ENCODE measurements at places on chromosomes 12 and 14.

DNA sequence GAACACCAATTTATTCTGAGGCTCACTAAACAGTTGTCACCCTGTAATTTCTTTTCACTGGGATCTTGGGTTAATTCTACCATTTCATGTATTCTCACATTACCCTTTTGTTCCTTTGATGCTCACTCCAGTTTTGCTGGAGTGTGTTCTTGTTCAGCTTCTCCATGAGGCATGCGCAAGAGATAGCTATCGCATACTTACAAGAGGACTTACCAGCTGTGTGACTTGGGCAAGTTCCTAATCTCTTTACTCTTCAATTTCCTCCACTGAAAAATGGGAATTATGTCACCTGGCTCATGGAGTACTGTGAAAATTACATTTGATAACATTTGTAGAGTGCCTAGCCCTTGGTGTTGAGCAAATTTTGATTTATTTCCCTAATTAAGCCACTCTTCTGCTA is 56.5 kb upstream of the JDP2 start:
- no peak for DNase-seq

- DNase-seq, result no peak
Observed at GRCh38 chr14:99521176-99522024, 40.2 kb downstream of the CCNK start.

DNA sequence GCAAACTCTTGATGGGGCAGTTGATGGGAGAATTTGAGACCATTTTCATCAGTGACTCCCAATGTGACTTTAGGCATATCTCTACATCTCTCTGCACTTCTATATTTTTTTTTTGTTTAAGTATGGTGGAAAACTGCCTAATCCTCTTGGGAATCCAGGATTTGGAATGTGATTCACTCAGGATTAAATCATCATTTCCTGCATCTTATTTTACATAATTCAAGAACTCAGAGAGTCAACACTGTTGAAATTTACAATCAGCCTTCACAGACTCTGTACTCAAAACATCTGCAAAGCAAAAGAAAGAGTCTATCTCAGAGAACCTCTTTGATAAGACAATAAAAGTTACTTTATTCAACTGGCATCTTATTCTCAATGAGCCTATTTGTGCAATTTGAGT is 260.7 kb upstream of the NOS1 start:
- DNase-seq, result no peak

GRCh38 chr12:2233034-2233433 is 180.2 kb downstream of the CACNA1C start:
- no peak for DNase-seq

GRCh38 chr12:46787496-46788055 is 38.2 kb downstream of the SLC38A4 start:
- no peak for DNase-seq

- DNase-seq, result no peak
Observed at GRCh38 chr12:94771741-94772140, 121.4 kb upstream of the TMCC3 start.

- DNase-seq, result no peak
Observed at GRCh38 chr12:119665164-119665929, 2.6 kb upstream of the PRKAB1 start.

DNA sequence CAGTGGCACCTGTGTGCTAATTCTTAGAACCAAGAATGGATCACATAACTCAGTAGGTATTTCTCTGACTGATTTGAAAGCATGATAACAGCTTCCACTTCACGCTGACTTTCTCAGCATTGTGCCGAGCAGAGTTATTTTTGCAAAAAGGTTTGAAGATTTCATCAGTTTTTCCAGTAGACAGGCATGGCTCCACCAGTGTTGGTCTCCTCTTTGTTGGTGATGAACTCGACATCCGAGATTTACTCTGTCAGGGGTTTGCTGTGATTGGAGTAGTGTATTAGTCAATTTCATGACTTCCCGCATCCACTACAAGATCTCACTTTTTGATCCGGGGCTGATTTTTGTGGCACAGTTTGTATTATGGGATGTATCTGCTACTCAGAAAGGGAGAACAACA is 85.3 kb downstream of the PRKCH start:
- DNase-seq, result no peak

- DNase-seq, result no peak
Observed at GRCh38 chr12:13093191-13093847, 10.1 kb downstream of the GSG1 start.

DNA sequence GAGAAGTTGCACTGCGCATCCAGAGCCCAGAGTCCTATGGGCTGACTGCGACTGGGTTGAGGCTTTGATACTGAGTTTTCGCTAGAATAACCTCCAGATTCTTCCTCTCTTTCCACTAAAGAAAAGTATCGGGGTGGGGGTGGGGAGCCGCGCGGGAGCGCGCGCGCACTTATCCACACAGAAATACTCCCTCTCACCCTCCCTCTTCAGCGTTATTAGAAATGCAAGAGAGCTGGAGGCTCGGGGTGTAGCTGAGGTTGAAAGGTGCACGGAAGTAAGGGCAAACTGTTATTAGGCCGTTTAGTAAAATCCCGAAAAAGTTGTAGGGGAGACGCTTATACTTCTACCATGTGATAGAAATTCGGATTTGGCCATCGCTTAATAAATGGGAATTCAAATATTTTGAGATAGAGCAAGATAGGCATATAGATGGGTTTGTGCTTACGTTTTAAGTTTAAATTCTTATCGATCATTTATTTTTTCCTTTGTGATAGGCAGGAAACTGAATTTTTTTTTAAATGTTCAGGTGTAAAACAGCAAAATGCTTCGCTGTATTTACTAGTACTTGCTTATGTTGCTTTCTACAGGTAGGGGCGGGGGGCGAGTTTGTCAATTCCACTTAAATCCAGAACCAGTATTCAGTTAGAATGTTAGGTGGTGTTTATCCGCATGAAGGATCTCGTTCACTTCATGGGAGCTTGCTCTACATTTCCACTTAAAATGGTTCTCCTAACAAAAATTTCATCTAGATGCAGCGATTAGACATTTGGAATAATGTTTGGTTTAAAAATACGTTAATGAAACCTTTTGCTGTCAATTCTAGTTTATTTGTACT is 1.1 kb downstream of the ARHGAP5 start:
- DNase-seq, result no peak

- DNase-seq, result no peak
Observed at GRCh38 chr12:120736404-120737331, 11.0 kb downstream of the ACADS start.

DNA sequence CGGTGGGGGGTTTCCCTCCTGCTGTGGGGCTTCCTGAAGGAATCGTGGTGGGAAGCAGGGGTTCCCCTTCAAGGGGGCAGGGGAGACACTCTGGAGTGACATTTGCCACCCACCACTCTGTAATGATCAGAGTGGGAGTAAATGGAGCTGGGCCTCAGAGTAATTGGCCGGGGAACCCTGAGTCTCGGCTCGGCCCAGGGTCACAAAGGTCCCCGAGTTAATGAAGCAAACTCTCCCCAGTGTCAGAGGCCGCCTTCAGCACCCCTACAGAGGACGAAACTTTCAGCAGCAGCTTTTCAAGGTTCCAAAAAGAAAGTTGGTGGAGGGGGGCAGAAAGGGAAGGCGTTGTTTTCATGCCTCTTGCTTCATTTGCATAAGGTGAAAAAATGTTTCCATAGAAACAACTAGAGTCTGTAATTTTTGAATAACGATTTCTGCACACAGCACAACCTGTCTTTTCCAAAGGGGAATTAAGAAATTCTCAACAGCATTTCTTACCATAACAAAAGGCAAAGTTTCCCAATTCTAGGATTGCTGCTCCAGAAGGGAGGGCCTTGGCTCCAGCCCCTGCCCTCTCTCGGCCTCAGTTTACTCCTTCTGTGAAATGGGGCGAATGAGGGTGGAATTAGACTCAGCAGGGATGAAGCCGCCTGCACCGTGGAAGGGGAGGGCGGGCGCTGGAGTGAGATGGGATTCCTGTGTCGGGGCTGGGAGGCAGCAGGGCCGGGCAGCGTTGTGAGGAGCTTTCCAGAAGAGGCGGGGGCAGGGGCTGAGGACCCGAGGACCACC is 67.0 kb upstream of the BEGAIN start:
- no peak for DNase-seq

DNA sequence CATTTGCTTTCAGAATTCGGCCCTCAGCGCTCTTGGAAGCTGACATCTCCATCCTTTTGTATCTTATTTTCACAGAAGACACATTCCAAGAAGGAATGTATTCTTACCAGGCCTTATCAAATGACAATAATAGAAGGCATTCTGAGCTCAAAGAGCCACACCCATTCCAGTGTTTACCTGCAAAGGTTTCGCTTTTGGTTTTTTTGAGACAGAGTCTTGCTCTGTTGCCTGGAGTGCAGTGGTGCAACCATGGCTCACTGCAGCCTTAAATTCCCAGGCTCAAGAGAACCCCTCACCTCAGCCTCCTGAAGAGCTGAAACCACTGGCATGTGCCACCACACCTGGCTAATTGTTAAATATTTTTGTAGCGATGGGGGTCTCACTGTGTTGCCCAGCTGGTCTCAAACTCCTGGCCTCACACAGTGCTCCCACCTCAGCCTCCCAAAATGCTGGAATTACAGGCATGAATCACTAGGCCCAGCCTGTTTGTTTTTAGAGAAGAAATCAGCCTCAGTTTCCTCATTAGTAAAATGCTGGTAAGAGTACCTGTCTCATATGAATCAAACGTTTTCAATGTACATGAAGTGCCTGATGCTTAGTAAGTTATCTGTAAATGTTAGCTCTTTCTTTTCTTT is 69.2 kb downstream of the SLC6A12 start:
- no peak for DNase-seq

- no peak for DNase-seq
Observed at GRCh38 chr14:34629344-34629656, 648 bp downstream of the SNX6 start.

DNA sequence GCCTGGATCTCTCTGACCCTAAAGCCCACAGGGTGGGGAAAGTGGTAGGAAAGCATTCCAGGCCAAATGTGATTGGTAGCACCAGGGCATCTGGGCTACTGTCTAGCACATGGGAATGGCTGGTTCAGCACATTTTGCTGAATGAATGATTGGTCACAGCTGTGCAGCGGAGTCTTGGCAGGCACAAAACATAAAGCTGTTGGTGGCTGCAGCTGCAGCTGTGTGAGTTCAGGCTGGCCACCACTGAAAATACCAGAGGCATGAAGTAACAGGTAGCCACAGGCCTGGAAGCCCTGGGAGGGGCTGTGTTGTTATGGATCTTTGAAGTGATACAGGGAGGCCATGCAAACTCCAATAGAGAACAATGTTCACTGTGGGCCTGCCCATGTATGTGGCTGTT is 72.7 kb downstream of the MYRFL start:
- no peak for DNase-seq

DNA sequence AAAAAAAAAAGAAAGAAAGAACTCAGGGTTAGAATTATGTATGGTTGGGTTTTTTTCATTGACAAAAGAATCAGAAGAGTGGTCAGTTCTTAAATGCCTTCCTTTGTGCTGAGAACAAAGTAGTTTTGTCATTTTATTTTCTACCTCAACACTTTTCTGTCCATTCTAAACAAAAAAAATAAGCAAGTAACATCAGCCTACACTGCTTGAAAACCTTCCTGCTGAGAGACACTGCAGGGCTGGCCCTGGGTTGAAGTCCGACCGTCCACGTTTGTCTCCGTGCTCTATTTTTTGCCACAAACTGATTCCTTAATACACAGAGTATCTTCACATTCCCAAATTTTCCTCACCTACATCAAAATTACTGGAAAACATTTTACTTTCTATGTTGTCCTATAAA is 211.6 kb upstream of the PDZRN4 start:
- no peak for DNase-seq

- DNase-seq, result no peak
Observed at GRCh38 chr12:60539592-60539991, 943.8 kb downstream of the SLC16A7 start.

- DNase-seq, result no peak
Observed at GRCh38 chr14:28254768-28255167, 511.8 kb upstream of the FOXG1 start.

GRCh38 chr14:82667006-82667405 is 1133.4 kb upstream of the SEL1L start:
- no peak for DNase-seq

GRCh38 chr14:73823339-73823885 is 28.2 kb upstream of the PTGR2 start:
- no peak for DNase-seq

- DNase-seq, result no peak
Observed at GRCh38 chr12:117538032-117538690, 176.7 kb upstream of the NOS1 start.

GRCh38 chr14:90274019-90274418 is 17.7 kb downstream of the PSMC1 start:
- no peak for DNase-seq

GRCh38 chr12:104649921-104650320 is 193.2 kb downstream of the CHST11 start:
- DNase-seq, result no peak

DNA sequence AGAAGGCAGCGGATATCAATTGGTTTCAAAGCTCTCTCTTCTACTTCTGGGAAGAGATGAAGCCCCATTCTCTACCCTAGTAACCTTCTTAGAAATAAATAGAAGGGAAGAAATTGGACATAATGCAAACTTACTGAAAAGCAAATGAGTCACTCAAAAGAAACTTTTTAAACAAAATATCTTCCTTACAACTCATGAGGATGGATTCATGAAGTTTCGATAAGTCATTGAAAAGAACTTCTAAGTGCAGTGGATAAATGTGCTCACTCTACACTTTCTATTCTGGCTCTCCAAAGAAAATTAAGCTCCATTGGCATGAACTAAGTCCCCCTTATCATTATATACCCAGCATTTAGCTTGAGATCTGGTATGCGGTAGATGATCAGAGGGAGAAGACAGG is 899.5 kb downstream of the RPS29 start:
- DNase-seq, result no peak

DNA sequence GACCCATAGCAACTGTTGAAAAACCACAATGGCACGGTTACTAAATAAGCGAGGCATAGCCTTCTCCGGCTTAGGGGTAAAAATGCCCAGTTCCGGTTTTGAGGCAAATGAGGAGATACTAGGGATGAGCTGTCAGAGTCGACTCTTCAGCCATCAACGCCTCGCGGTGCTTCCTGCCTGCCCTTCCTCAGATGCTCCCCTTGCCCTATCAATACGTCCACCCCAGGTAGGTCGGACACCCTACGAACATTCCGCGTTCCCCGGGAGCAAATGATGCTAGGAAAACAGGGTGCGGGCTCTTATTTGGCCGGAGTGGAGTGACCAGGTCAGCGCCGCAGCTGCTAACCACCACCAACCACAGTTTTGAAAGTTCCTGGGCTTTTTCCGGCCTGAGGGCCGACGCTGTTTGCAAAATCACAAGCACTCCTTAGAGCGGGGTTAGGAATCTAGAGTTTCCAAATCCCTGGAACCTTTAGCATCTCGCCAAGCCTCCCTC is 1.2 kb downstream of the SRSF9 start:
- DNase-seq, result no peak

DNA sequence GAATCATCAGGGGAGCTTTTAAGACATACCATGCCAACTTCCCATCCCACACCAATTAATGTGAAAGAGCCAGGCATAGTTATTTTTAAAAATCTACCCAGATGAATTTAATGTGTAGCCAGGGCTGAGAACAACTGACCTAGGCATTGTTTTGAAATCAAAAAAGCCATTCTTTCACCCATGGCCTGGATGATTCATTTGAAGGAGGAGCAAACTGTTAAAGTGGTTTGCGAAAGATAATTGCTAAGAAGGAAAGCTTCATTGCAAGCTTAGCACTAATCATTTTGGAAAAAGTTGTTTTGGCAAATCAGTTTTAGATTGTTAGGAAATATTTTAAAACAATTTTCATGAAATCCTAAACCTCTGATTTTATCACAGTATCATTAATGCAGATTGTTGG is 2.1 kb upstream of the GTSF1 start:
- no peak for DNase-seq

- DNase-seq, result no peak
Observed at GRCh38 chr14:60089221-60089620, 2.5 kb upstream of the PCNX4 start.
